Activated CD4-positive, alpha-beta T cell treated with anti-CD3 and anti-CD28 coated beads for 1 hour (primary cell): ENCODE measurements at places on chromosomes 7 and 10.

DNA sequence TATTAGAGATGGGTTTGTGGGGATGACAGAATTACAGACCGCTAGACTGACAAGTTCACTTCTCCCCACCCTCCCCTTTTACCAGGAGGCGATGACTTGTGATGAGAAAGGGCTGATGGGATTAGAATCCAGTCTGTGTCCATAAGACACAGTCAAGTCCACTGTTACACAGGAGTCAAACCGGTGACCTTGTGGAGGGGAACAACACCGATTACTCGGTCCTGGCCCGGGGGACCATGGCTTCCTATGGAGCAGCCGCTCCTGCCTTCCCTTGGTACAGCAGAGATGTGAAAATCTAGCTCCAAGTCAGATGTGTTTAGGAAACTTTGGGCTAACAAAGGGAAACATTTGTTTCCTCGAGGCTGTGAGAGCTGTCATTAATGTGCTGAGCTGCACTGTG lies 105.5 kb downstream of the ACTR3B start:
- no peak for DNase-seq

- no peak for DNase-seq
These were observed 32.3 kb downstream of the REEP3 start for GRCh38 chr10:63553473-63553872.

GRCh38 chr7:128381161-128381821 lies 19.8 kb upstream of the PRRT4 start:
- DNase-seq: no peak

DNA sequence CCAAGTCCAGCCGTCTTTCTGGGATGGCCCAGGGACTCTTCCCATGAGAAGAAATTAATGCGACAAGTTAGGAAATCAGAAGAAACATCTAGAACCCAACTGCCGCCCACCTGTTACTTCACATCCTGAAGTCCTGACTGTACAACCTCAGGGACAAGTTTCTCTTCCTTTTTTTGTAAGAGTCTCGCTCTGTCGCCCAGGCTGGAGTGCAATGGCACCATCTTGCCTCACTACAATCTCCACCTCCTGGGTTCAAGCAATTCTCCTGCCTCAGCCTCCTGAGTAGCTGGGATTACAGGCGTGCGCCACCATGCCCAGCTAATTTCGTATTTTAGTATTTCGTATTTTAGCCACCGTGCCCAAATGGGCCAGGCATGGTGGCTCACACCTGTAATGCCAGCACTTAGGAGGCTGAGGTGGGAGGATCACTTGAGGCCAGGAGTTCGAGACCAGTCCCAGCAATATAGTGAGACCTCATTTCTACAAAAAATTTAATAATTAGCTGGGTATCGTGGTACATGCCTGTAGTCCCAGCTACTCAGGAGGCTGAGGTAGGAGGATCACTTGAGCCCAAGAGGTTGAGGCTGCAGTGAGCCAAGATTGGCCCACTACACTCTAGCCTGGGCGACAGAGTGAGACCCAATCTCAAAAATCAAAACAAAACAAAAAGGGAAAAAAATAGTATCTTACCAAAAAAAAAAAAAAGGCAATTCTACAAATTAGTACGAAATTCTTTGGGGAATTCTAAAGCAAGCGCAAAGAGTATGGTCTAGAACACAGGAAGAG lies 20.8 kb downstream of the LAT2 start:
- no peak for DNase-seq

GRCh38 chr7:76386691-76387260 lies 22.7 kb downstream of the SSC4D start:
- DNase-seq: no peak

DNA sequence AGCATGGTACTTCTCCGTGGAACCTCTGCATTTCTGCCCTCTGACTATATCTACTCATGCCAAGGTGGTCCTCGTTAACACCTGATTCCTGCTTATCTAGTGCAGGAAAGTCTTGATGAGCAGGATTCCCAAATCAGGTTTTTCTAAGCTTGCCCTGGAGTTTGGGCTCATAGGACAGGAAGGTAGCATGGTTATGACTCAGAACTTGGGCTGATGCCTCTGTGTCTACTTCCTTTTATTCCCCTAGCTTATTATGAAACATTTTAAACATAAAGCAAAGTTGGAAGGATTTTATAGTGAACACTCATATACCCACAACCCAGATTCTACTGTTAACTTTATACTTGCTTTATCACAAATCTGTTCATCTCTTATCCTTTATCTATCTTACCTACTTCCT lies 5.6 kb downstream of the SUFU start:
- DNase-seq: no peak

DNA sequence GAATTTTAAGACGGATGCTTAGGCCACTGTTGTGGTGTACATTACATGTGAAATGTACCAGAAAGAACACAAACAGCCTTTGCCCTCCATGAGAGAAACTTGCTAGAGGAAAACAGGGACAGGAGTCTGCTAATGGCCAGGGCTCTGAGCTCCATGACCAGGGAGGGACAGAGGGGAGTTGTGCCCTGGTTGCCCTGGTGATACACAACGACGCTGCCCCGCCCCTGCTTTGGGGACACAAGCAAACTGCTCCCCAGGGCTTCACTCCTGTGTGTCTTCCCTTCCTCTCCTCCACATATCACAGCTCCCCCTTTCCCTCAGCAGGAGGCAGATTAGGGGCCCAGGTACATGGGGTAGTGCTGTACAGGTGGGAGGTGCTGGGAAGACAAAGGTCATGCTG lies 36.2 kb downstream of the AMPH start:
- DNase-seq: no peak

DNA sequence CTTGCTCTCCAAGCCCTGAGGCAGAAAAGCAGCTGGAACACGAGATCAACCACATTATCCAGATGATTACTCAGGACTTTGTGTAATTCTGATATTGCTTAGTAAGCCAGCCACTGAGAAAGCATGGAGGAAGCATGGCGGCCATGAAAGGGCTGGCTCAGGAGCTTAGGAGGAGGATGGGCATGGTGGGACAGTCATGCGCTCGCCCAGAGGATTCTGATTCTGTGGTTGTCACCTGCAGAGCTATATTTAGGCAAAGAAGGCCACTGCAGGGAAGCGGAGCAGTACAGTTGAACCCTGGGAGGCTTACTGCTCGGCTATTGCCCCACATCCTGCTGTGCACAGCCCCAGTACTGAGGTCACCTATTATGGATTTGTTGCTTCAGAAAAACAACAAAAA lies 128.8 kb upstream of the DNAJB12 start:
- DNase-seq: no peak

- DNase-seq: no peak
These were observed 520.8 kb downstream of the DNAJB6 start for GRCh38 chr7:157857578-157858075.

- DNase-seq: no peak
These were observed 1043.0 kb downstream of the NRG3 start for GRCh38 chr10:82918022-82918421.

- no peak for DNase-seq
These were observed 3.0 kb downstream of the BRI3 start for GRCh38 chr7:98284335-98285036.

DNA sequence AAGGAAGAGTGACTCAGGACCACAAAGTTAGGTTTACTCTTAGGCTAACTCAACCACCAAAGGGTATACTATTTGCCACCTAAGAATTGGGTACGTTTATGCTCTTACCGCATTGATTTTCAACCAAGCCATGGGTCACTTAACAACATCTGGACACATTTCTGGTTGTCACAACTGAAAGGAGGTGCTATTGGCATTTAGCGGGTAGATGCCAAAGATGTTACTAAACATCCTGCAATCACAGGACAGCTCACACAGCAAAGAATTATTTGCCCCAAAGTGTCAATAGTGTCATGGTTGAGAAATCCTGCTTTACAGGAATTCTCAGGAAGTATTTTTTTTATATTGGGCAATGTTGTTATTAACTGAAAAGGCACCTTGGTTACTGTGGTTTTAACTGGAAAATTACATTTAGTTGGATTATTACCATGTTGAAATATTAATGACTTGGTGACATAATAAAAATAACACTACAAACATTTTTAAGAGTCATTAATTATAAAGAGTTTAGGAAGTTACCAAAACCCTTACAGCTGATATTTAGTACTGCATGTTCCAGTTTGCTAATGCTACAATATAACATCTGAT lies 185.0 kb upstream of the TMEM196 start:
- DNase-seq: no peak
